ENCODE measurements at places on chromosomes 4 and X.

DNA sequence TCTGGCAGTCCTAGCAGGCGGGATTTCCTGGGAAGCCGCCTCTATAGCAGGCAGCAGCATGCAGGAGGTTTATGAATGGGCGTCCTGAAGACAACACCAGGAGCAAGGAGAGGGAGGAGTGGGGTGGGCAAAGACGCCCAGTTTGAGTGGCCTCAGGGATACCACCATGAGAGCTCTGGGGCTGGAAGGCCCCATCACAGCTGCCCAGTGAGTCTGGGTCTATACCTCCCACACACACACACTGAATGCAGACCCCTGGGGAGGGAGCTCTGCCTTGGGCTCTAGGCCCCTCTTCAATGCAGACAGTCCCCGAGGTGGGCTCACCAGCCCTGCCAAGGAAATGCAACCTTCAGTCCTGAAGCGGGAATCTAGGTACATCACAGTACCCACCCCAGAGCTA is 98.6 kb downstream of the AFAP1 start:
- DNase-seq = no peak

DNA sequence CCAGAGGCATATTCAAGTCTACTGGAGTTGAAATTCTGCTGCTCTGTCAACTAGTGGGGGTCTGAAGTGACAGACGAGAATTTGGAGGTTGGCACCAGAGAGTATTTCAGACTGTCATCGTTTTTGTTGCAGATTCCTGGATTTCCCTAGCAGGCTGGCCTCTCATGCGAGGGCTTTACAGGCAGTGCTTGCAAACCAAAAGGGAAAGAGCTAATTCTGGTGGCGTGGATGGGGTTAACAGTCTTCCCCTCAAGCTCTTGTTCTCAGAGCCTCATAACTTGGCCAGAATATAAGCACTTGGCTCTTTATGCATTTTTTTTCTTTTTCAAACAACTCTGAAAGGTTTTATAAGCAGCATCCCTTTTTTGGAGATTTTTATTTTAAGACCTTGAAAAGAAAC is at the start of gene SPARCL1:
Gene SPARCL1 (minus strand): TSS at position 190 of the 400 bp plus-strand sequence. CDS start 29,802 bp downstream, outside the sequence.
- no peak for DNase-seq

DNA sequence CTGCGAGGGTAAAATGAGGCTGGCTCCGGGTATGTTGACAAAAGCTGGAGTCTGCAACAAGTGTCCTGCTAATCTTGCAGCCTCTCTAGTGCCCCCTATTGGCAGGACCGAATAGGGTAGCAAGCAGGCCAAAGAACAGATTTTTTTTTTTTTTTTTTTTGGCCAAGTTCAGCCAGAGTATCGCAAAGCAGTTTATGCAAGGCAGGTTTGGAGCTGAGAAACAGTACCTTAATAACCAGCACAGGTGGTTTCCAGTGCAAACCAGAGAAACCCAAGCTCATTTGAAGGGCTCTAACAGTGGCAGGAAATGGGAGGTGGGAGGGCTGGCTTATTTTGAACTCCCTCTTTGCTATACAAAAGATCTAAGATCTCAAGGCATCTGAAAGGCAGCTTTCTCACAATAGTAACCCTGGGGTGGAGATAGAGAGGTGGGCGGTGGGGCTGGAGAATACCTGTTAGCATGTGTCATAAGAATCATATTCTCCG is 38.2 kb upstream of the OCIAD2 start:
- no peak for DNase-seq

GRCh38 chrX:9525511-9526248 is 60.8 kb downstream of the TBL1X start:
- DNase-seq = no peak

GRCh38 chrX:112839856-112840255 is 775 bp downstream of the AMOT start:
- no peak for DNase-seq

GRCh38 chr4:25803720-25804225 is 59.0 kb downstream of the SEL1L3 start:
- DNase-seq = no peak

- DNase-seq = no peak
Measured at GRCh38 chr4:117478702-117479101, 393.3 kb upstream of the TRAM1L1 start.

GRCh38 chr4:108355186-108355901 is 186.6 kb upstream of the LEF1 start:
- DNase-seq = no peak

GRCh38 chrX:18047491-18047890 is 173.2 kb downstream of the BEND2 start:
- no peak for DNase-seq

- no peak for DNase-seq
Measured at GRCh38 chrX:28223991-28224390, 242.7 kb upstream of the DCAF8L1 start.

- DNase-seq = no peak
Measured at GRCh38 chr4:75779105-75779757, 54.9 kb downstream of the USO1 start.

DNA sequence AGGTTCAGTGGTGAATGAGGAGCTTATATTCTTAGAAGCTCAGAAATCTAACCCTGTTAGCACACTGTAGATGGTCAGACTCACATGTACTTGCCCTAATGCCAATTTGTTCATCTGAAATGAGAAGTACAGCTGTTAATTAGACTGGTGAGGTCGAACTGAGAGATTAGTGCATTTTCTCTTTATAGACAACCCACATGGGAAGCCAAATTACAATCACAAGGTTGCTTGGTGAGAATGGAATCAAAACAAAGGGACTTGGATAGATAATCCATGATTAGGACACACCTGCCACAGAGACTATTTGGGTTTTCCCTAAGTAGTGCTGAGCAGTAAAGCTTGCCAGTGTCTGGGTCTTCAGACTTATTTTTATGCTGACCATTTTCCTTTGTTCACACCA is 88.3 kb downstream of the POLA1 start:
- no peak for DNase-seq

- no peak for DNase-seq
Measured at GRCh38 chrX:2703991-2704369, 12.9 kb downstream of the CD99 start.

DNA sequence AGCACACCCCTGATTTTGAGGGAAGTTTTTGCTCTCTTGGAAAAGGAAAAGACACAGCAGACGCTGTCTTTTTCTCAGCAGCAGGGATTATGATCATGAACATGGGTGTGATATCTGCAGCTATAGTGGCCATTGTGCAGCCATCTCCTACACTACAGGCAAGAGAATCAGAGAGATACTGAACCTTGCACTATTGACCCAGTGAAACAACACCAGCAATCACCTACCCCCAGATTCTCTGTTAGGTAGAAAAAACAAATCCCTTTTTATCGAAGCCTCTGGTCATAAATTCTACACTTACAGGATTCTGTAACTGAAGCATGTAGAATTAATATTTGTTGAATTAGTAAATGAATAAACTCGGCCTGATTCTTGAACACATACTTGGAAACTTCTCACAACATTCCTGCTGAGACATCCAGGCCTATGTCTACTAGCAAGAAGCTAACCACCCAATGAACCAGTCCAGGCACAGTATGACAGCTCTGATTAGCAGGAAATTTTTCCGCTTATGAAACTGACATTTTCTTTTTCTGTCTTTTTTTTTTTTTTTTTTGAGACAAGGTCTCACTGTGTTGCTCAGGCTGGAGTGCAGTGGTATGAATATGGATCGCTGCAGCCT is 5.0 kb upstream of the AFAP1 start:
- no peak for DNase-seq

- no peak for DNase-seq
Measured at GRCh38 chrX:10571260-10571659, 49.1 kb downstream of the MID1 start.

- DNase-seq = no peak
Measured at GRCh38 chrX:140298960-140299825, 205.7 kb downstream of the SOX3 start.

- no peak for DNase-seq
Measured at GRCh38 chr4:167119392-167119791, 114.9 kb downstream of the SPOCK3 start.

DNA sequence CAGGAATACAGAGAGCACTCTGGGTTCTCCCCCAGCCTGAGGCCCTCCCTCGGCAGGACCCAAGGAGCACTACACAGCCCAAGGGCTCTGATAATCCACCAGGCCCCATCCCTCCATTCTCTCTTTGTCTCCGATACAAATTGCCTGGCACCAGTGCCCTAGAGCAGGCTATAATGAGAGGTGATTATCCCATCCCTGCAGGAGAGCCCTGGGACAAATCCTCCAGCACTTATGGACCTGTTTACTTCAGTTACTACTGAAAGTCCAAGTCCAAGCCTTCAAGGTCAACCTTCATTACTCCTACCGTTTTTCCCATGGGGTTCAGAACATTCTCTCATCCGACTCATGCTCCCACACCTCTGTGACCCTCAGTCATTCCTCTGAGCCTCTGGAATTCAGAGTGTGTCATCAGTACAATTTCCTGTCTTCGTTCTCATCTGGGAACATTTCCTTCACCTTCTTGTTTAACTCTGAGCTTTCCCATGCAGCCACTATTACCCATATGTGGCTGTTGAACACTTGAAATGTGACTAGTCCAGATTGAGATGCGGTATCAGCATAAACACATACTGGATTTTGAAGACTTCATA is 299.0 kb downstream of the RAPGEF2 start:
- no peak for DNase-seq

GRCh38 chrX:140508958-140509357 is 4.1 kb upstream of the SOX3 start:
- DNase-seq = no peak

DNA sequence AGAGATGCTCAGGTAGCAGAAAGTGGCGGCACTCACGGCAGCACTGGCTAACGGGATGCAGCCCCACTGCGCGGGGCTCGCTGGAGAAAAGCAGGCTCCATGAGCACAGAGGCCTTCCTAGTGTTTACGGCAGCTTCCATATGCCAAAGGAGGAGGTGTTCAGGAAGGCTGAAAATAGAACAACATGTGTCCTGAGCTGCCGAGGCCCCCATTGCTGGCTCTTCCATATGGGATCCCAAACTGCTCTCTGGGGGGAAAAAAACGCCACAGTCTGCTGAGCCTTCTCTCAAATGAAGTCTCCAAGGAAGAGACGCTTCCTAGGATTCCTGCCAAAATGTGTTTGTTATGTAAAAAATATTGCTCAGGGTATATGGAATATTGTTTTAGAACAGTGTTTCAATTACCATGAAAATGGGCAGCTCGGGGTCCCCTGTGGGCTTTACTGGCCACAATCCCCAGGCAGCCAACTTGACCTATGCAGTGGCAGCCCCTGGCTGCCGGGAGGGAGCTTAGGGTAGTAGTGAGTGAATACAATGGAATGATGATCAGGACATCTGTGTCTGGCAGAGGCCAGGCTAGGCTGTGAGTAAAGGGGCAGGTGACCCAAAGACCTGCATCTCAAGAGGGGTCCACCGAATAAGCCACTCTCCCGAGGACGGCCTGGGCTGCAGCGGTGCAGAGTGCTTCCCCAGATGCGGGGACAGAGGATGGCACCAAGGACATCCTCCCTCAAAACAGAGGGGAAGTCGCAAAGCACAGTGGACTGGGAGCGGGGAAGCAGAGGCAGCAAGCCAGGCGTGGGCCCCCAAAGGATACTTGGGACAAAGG is 170.1 kb downstream of the AFAP1 start:
- DNase-seq = no peak

- DNase-seq = peak; percentile 32
Measured at GRCh38 chr4:1216869-1217294, 32.0 kb downstream of the CTBP1 start.

DNA sequence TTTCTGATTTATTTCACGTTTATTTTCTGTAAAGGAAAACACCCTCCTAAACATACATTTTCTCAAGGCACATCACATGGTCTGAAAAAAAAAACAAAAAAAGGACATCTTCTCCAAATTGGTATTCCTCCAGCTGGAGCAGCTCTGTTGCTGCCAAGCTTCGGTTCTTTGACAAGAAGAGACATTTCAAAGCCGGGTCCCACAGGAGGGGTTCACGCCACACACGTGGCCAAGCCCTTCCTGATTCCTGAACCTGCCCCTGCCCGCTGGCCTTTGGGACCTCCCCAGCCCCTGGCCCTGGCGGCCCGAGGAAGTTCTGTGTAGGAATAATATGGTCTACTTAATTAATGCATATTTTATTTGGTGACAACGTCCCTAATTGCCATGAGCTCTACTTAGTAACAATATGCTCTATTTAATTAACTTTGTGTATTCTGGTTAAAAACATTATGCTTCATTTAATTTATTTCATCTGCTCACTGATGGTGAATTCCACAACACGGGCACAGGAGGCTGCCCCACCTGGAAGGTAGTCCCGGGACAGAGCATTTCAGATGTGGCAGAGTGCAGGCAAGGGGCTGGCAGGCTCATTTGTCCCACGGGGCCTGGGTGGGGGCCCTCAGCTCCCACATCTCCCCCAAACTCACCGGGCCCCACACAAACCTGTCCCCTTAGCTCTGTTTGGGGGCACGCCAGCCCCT is 5.4 kb upstream of the RGS12 start:
- DNase-seq = no peak

DNA sequence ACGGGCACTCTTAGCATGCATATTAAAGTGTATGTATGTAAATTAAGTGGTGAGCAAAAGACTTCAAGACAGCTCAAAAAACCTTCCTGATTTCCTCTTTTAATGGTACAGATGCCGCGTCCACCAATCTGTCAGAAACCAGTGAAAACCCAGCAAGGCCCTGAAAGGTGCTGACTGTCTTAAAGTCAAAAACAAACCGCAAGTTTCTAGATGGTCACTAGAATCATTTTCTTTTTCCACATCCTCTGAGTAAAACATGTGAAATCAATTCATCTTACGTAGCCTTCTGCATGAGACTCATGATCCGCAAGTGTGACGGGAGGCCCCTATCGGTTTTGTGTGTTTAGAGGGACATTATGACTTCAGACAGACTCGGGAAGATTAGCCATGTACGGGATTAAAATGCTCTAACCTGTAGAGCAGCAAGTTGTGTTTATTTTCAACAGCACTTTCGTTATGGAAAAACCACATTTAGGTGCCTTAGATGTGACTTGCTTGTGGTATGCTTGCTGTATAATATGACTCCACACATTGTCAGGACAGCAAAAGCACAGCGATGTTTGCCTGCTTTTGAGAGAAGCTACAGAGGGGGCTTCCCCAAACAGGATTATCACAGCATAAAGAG is 88.2 kb upstream of the STS start:
- no peak for DNase-seq

DNA sequence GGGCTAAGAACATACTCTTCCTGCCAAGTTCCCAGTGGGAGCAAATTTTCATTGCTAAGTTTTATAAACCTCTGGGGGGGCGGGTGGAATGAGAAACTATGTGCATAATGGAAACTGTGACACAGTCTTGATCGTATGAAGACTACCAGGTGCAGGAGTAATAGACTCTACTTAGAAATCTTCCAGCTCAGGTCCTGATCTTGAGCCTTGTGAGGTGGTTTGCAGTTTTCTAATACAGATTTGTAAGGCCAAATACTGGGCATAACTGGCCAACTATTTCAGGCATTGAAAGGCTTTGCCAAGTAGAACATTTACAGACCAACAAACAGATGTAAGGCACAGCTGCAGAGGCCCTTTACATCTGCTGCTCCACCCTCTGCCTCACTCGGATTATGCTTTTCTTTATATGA is 89.7 kb upstream of the CBR4 start:
- no peak for DNase-seq

DNA sequence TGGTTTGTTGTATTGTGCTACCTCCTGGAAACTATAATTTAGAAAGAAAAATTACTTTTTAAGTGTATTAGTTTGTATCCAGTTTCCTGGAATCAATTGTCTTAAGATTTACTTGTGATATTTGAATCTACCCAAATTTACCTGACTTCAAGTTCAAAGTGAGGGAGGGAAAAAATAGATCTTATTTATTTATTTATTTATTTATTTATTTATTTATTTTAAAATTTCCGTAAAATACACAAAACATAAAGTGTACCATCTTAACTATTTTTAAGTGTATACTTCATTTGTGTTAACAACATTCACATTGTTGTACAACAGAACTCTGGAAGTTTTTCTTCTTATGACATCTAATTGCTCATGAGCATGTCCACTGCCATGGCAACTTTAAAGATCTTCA is 356.0 kb downstream of the DACH2 start:
- no peak for DNase-seq

Data from stimulated activated CD4-positive, alpha-beta T cell treated with anti-CD3 and anti-CD28 coated beads, Interleukin-1b, Interleukin-23, amount 100 ng/mL, for 1 hour (primary cell).